ENCODE measurements at places on chromosomes 6 and 20.
A peak's percentile ranks its signal among the peaks of the same experiment; 100 is the strongest.

DNA sequence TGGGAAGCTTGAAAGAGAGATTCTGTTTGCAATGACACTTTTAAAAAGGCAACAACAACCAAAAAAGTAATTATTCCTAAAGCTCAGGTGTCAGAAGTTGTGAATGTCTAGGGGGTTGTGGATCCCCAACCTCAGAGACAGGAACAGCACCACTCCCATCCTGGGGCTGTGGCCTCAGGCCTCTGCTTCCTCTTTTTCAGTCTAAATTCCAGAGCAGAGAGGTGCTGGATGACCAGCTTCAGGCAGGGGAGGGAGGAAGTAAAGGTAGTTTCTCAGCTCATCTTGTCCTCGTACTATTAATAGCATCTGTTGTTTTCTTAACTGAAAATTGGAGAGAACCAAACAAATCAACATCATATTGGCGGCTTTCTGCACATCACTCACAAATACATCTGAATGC, 8.3 kb downstream of the NT5E start:
- no peak for DNase-seq

- DNase-seq = no peak
Measured at GRCh38 chr6:82006027-82006738, 241.4 kb downstream of the IBTK start.

DNA sequence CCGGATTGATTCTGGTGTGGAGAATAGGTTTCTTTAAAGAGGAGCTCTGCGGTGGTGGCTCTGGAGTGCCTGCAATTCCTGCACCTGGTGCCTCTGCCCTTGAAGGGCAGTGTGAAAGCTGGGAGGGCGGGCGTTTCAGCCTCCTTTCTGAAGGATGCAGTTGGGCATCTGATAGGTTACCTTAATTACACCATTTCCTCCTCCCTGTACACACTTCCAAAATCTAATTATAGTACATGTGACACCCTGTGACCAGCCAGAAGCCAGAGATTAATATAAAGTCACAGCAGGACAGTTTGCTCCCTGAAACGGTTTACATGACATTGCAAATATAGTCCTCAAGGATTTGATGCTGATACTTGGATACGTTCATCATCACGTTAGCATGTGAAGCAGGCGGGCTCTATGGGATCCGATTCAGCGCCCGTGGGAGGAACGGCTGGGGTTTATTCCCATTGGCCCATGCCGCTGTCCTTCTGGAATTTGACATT, 548.2 kb downstream of the QKI start:
- DNase-seq = no peak

DNA sequence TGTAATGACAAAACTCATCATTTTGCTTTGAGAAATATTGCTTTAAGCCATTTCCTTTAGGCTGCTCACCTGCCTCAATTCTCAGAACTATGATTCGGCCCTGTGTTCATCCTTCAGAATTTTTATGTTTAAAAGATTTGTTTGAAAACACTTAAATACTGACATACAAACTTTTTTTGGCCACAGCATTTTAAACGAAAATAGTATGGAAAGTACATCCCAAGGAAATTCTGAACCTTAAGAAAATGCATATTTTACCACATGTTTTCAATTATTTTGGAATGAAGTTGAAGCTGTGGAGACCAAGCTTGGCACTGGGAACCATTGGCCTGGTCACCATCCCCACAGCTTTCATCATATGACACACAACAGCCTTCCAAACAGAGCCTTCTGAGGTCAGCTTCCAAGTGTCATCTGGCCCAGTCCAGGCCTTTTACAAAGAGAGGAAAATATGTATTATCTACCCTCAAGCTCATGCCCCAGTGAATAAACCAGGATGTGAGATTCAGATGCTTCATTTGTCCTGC, 83.3 kb downstream of the SOD2 start:
- DNase-seq = peak; percentile 23

- no peak for DNase-seq
Measured at GRCh38 chr6:63734923-63735322, 99.3 kb downstream of the PHF3 start.

DNA sequence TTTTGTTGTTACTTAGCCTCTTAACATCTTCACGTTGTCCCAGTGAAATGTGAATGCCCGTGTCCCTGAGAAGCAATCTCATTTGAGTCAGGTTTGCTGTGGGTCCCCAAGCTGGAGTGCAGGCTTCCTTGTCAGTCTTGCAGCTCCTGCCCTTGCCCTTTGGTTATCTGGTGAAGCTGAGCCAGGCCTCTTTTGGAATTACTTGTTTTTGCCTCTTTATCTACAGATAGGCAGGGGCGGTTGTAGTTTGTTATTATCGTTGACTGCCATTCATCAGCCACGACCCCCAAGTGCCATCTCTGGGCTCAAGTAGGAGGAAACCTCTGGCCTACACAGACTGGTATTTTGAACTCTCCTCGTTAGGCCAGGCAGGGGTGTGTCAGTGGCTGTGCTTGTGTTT, 2.2 kb downstream of the TMEM14C start:
- DNase-seq = no peak

GRCh38 chr20:371755-372542, 8.6 kb upstream of the TRIB3 start:
- peak; percentile 74 for DNase-seq

DNA sequence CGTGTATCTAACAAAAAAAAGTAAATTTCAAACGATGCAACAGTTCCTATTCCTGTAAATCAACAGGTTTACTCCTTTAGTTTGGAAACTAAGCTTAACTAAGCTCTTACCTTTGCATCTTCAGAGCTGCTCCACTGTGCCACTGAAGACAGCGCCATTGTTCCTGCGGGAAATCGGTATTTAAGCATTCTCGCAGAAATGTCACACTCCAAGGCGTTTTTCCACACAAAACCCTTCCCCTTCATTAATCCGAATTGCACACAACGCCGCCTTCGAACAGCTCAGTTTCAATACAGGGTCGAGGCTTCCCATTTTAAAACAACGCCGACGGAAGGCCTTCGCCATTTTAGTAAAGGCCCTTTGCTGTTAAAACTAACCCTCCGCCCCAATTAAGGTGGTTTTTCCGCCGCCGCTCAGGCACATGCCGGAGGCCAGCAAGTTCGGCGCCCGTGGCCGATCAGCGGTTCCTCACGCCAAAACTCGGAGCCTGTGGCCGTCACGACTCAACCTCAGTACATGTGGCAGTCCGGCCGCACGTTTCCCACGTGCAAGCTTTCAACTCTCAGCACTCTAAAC, 35.4 kb upstream of the SYNCRIP start:
- DNase-seq = no peak

DNA sequence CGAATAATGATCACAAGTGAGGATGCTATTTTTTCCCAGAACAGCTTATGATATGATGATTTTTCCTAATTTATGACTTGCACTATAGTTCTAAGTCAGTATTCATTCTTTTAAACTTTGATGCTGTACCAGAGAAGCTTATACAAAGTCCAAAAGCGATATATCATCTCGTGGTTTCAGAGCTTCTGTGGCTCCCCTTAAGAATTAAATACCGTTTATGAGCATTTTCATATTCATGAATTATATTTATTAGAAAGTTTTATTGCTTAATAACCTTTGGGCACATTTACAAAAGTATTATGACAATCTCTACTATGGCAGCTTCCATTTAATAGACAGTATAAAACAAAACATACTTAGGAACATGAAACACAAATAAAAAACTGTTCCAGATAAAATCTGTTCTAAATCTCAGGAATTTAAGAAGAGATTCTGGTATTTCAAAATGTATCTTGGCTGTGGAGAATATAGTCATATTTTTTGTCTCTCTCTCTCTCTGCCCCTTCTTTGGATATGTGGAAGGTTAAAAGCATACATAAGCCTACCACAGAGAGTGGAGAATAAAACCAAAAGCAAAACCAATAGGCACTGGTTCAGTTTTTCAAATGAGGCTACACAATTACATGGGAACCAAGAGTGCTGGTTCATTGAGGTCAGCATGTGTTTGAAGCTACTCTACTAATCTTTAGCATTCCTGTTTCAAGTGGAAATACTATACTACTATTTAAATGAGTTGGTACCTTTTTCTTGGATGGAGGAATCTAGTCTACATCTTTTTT, 884.5 kb upstream of the GJE1 start:
- no peak for DNase-seq
